Dermis blood vessel endothelial cell (primary cell): ENCODE measurements at places on chromosomes 4 and X. TPM values are rescaled to one million over a fixed set of nuclear protein-coding genes. Genes with fewer than 3 reads are reported as not detected.

DNA sequence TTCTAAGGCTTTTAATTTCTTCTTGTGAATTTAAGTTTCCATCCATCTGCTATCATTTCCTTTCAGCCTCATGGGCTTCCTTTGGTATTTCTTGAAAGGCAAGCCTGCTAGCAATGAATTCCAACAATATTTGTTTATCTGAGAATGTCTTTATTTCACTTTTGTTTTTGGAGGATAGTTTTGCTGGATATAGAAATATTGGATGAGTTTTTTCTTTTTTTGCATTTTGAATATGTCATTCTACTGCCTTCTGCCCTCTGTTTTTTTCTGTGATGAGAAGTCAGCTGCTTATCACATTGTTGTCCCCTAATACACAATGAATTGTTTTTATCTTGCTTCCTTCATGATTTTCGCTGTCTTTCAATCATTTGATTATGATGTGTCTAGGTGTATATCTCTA is 13.2 kb upstream of the SORCS2 start:
- DNase-seq = no peak

DNA sequence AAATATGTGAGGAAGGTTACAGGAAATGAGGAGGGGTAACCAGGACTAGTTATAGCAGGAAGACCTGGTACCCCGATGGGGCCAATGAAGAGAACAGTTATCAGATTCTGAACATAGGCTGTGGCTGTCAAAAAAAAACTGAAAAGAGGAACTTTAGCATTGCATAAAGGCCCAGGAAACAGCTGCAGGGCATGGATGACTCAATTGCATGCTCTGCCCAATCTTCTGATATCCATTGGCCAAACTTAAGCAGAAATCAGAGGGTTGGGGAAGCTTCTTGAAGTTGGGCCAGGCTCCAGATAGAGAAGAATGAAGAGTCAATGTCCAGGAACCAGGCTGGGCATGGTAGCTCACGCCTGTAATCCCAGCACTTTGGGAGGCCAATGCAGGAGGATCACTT is 1222.4 kb upstream of the PRKX start:
- DNase-seq = no peak

Gene FTHL17
- not detected in 2 replicates for total RNA-seq

Gene SETD7
- total RNA-seq = 65.8 and 70.6 TPM in 2 replicates

Gene TASL
- not detected in 2 replicates for total RNA-seq

GRCh38 chrX:107629540-107629909 is 1.2 kb downstream of the PRPS1 start:
- DNase-seq = peak; percentile 39

DNA sequence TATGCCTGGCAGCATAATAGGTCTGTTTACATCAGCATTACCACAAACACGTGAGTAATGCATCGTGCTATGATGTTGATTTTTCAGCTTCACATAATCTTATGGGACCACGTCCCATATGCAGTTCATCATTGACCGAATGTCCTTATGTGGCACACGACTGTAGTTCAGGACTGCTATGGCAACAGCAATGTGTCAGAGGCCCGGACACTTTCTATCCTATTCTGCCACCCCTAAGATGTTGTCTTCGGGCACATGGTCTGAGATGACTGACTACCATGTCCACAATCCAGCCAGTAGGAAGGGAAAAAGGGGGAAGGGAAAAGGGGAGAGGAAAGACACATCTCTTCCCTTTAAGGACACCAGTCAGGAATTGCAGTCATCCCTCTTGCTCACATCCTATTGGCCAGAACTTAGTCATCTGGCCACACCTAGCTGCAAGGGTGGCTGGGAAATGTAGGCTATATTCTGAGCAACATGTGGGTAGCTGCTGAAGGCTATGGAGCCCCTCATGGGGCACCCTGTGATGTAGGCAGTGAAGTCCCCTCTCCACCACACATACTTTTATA is 196.0 kb upstream of the RBPJ start:
- DNase-seq = no peak

DNA sequence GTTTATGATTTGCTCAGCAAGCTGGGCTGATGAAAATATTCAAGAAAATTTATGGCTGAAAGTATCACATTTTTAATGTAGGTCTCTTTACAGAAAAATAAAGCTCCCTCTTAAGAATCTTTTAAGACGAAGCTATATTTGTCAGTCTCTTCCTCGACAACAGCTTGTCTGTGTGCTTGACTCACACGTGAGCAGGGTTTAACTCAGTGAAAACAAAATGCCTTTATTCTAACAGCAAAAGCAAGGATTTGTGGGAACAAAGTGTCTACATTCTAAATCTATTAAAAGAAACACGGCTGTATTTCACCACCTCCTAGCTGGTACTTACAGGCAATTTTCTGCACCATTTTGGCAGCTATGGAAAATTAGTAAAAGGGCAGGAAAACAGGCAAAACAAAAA is 75.5 kb downstream of the NYX start:
- no peak for DNase-seq

DNA sequence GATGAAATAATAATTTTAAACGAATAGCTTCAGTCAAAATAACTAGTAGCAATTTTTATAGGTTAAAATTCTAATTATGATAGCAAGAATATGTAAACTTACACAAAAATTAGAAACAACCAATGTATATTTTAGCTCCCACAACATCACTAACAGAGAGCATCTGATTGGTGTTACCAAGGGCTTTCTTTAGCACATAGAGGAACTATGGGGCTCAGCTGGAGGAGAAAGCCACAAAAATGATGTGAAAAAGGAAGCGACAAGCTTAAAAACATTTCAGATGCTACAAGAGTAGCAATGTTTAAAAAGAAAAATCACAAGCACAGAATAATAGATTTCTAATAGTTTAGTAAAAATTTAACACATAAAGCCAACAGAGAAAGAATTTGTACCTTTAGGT is 56.3 kb downstream of the ATP8A1 start:
- no peak for DNase-seq

- DNase-seq = no peak
These were observed 686.0 kb downstream of the PDHA2 start for GRCh38 chr4:96525898-96526297.

GRCh38 chrX:63932907-63933306 is 147.9 kb upstream of the ARHGEF9 start:
- no peak for DNase-seq
